Stimulated activated CD4-positive, alpha-beta T cell treated with anti-CD3 and anti-CD28 coated beads, Interleukin-12 subunit alpha, Interleukin-12 subunit beta, amount 100 ng/mL, for 4 hours (primary cell): ENCODE measurements at places on chromosomes 5 and 9.

GRCh38 chr5:150214289-150214688, 24.4 kb downstream of the SLC6A7 start:
- DNase-seq, result no peak

GRCh38 chr5:39164016-39164415, 55.3 kb downstream of the FYB1 start:
- DNase-seq, result no peak

DNA sequence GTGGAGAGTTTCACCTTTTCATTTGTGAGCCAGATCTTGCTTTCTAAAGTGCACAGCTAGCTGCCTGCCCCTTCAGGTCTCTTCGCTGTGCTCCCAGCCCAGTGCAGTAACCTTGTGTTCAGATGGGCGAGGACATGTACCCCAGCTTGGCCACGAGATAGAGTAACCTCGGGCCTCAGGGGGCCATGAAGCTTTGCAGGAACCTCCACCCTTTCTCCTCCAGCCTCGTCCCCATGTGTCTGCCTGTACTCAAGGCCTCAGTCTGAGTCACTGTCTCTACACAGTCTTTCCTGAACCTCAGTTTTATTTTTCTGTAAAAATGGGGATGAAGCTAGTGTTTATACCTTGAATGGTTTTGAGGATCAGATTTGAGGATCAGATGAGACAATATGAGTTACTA, 37.9 kb downstream of the ERGIC1 start:
- no peak for DNase-seq

- DNase-seq, result peak; percentile 4
These were observed 134.5 kb upstream of the FSTL4 start for GRCh38 chr5:133746834-133747233.

- no peak for DNase-seq
These were observed 70.0 kb upstream of the ZSWIM6 start for GRCh38 chr5:61262080-61262479.

DNA sequence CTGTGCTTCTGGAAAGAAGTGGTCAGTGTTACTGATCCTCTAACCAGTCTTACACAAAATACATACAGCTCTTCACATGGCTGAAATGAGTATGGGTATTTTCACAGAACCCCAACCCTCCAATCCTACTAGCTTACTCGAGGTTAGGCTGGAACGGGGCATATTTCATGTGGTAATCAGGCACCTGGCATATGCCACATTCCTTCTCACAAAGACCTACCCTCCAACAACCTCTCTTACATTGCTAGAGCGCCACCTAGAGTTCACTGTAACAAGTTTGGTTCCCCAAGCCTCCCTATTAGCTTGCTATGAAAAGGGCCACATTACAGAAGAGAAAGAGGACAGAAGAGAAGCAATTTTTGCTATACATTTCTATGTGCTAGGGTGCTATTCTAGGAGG, 597.3 kb downstream of the PRELID2 start:
- DNase-seq, result no peak

DNA sequence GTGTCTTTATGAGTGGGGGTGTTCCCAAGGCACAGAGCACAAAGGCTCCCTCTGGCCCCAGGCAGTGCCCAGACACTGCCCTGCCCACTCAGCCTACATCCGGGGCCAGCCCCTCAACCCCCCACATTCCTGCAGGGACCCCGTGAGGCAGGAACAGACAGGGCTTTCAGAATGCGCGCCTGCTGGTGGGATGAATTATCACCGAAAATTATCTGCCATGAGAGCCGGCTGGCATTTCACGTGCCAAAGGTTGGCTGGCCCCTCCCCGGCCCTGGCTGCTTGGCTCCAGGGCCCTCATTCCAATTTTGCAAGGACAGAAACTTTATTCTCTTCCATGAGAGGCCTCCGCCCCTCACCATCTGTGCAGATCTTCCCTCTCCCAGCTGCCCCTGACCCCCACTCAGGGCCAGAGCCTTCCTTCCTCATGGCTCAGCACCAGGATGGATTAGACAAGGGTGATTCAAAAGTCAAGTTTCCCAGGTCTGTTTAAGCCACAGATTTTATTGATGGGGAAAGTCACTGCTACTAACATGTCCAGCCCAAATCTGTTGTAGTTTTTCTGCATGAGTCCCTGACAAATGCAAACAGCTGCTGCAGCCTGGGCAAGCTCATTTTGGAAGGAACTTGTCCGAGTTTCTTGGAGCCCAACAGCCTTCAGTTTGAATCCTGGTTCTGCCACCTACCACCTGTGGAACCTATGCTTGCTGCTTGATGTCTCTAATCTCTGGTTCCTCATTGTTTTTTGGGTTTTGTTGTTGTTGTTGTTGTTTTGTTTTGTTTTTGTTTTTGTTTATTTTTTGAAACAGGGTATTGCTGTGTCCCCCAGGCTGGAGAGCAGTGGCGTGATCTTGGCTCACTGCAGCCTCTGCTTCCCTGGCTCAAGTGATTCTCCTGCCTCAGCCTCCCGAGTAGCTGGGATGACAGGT, 32.3 kb upstream of the WDR38 start:
- no peak for DNase-seq

DNA sequence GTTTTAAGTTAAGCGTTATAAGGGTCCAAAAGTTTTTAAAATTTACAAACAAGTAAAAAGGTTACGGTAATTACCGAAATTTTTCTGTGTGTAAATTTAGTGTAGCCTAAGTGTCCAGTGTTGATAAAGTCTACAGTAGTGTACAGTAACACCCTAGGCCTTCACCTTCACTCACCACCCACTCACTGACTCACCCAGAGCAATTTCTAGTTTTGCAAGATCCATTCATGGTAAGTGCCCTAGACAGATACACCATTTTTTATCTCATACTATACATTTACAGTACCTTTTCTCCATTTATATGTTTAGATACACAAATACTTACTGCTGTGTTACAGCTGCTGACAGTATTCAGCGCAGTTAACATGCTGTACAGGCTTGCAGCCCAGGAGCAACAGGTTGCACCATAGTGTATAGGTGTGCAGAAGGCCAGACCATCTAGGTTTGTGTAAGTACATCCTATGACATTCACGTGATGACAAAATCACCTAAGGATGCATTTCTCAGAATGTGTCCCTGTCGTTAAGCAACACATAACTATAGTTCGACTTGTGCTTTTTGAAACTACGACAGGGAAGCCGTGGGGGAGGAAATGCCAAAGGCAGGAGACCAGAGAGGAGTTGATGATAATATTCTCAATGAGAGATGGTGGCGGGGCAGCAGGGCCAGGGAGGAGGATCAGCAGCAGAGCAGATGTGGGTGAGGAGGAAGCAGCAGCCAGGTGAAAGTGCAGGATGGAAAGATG, 48.6 kb downstream of the PSMB7 start:
- DNase-seq, result no peak

- no peak for DNase-seq
These were observed 8.0 kb downstream of the PTCD2 start for GRCh38 chr5:72328172-72328571.

GRCh38 chr9:21964925-21965385, 29.2 kb downstream of the CDKN2A start:
- peak; percentile 35 for DNase-seq

DNA sequence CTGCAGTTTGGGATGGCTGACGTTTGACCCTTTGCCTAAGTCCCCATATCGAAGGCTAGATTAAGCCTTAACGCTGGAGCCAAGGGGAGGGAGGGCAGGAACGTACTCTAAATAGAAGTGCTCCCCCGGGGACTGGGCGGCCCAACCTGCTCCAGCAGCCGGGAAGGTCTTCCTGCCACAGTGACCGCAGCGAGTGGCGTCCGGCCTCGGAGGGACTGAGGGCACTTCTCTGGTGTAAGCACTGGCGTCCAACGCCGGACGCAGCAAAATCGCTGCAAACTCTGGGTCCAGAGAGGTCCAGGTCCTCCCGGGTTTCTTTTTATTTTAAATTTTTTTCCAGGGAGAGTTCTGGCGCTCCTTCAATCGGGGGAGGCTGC, 505 bp upstream of the ACER2 start:
- DNase-seq, result no peak

- DNase-seq, result no peak
These were observed 34.0 kb upstream of the SLC28A3 start for GRCh38 chr9:84374516-84374915.

DNA sequence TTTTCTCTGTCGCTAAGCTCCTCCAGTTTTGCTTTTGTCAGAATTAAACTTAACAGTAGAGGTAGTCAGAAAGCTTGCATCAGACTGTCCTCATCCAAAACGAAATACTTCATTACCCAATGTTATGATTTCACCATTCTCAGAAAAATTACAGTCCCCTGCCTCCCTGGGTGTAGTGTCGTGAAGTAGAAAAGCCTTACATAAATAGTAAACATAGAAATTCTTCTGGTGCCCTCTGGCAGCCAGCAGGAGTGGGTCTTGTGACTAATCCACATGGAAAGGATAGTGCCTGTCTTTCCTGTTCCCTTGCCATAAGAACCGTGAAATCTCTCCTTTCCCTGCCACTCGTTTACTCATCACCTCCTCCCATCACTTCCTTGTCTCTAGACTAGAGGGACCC, 230.6 kb downstream of the GNA14 start:
- DNase-seq, result no peak

DNA sequence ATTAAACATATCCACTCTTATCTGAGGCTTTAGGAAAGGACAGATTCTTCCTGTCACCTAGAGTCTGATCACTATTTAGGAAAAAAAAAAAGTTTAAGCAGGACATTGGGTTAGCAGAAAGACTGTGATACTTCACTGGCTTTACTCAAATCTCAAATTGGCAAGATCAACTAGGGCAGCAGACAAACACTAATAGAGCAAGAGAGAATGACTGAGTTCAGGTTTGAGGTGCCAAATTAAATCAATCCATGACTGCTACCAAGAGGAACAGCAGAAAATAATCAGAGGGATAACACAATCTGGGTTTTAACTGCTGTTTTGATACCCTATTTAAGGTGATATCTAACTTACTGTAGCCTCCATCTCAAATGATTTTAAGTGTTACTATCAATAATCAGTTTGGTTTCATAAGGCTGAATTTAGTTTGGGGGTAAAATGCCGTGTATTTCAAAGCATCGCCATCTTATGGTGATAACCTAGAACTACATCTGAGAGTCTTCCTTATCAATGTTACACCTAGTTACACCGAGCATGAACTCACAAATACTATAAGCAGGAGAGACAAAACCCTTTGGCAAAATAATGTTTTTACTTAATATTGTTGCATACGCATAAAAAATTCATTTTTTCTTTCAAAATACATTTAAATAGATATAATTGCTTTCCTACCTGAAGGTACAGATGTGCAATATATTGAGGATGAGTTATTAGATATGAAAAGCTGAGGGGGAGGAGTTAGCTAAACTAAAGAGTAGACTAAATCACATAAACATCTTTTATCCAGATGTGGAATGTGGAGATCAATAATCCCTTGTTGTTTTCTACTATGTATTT, 286.4 kb upstream of the CDH12 start:
- no peak for DNase-seq

- DNase-seq, result no peak
These were observed 10.3 kb downstream of the VDAC1 start for GRCh38 chr5:133994297-133994989.

DNA sequence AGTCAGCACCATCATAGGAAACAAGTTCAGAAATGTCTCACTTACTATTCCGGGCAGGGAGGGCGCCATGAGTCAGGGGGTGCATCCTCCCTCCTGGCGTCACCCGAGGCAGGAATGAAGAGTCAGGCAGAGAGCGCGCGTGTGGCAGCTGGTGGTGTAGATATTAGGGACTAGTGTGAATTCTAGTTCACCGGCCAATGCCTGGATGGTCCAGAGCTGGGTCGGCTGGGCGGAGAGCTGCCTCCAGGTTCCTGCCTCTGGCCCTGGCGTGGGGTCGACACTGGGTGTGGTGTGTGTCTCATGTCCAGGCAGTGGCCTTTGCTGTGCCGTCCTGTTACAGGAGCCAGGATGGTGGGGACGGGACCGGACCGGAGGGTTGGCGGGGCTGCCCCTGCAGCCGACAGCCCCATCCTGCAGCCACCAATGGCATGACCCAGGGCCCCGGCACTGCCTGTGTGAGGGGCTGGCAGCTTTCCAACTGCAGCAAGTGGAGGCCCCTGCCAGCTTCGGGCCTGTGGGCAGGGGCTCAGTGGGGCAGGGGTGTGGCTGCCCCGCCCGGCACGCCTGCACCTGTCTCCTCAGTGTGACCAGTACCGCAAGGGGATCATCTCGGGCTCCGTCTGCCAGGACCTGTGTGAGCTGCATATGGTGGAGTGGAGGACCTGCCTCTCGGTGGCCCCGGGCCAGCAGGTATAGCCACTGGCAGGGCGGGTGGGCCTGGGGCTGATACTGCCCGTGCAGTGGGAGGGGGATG, 9.1 kb downstream of the DIPK1B start:
- DNase-seq, result no peak

GRCh38 chr5:112690605-112691338, 46.9 kb upstream of the APC start:
- DNase-seq, result no peak

DNA sequence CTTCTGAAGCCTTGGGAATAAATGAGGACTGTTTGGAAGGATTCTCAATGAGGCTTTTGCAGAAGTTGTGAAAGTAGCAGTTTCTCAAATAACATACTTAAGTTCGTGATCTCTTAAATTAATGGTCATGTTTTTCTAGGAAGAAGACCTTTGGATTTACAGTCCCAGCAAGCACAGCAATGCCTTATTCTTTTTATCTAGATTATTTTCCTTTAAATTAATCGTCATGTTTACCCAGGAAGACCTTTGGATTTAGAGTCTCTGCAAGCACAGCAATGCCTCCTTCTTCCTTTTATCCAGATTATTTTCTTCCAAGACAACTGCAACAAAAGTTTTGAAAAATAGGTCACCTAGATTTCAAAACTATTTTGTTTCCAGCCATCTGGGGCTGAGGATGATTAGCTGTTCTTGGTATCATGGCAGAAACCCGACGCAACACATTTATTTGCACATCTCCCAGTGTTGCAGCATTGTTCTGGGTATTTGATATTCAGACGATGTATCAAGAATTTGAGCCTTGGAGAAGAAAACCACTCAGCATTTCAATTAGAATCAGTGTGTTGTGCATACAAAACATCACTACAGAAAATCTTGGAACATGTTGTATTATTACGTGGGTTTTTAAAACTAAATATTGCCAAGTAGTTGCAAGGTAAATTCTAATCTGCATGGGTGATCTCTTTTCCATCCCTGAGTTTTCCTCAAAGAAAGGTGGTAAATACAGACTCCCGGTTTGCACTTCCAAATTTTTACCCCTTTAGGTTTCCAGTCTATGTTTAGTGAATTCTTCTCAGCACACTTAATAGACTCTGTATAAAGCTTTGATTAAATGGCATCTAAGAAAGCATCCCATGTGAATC, 50.9 kb downstream of the JAKMIP2 start:
- no peak for DNase-seq

DNA sequence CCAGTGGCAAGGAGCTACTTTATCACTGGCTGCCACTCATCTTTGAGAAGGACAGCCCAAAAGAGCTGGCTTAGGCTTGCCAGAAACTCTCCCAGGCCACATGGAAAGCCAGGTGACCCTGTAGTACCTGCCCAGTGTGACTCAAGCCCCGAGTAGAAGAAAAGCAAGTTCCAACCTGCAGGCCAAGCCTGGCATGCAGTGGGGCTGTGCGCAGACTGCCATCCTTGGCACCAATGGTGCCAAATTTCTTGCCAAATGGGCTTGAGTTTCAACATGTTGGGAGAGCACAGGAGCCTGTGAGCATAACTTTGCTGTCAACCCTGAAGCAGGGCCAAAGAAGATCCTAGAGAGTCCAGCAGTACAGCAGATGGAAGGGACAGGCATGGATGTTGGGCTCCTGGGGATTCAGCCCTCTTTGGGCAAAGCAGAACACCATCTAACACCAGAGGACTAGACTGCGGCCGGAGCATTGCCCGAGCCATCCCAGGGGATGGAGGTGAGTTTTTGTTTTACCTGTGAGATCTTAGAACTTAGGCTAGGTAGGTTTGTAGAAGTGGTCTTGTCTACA, 27.3 kb upstream of the SHB start:
- DNase-seq, result no peak

- DNase-seq, result no peak
These were observed 21.4 kb upstream of the ALDOB start for GRCh38 chr9:101457003-101457402.
